ENCODE measurements at places on chromosomes 7 and 10. TPM values are rescaled to one million over a fixed set of nuclear protein-coding genes. Genes with fewer than 3 reads are reported as not detected.

THAP5 gene
- total RNA-seq, result 35.6 TPM

HOXA3 gene
- total RNA-seq, result 16.0 TPM

GNGT1 gene
- total RNA-seq, result 0.70 TPM

AKR1C4 gene
- total RNA-seq, result not detected

SFTPA2 gene
- total RNA-seq, result 0.94 TPM

GDF10 gene
- 1.5 TPM for total RNA-seq

MRLN gene
- not detected for total RNA-seq

SRRM3 gene
- total RNA-seq, result 2.3 TPM

MCM10 gene
- total RNA-seq, result 1.6 TPM

IGFBP3 gene
- total RNA-seq, result 445 TPM

RPEL1 gene
- not detected for total RNA-seq

KCND2 gene
- 4.9 TPM for total RNA-seq

MBLAC1 gene
- 1.5 TPM for total RNA-seq

CALY gene
- not detected for total RNA-seq

PRKAR2B gene
- total RNA-seq, result 22.8 TPM

ITGB8 gene
- total RNA-seq, result 48.5 TPM

FOXI2 gene
- 1.1 TPM for total RNA-seq

TEX47 gene
- total RNA-seq, result not detected

ASB10 gene
- total RNA-seq, result not detected

ANKRD30A gene
- not detected for total RNA-seq

AKR1D1 gene
- not detected for total RNA-seq

PRF1 gene
- 4.1 TPM for total RNA-seq

DMBT1 gene
- total RNA-seq, result 1.5 TPM

FAM13C gene
- 26.6 TPM for total RNA-seq

GPR85 gene
- 2.8 TPM for total RNA-seq

RUFY2 gene
- total RNA-seq, result 43.6 TPM

GRM3 gene
- not detected for total RNA-seq

ATP5F1C gene
- 273 TPM for total RNA-seq

CISD1 gene
- total RNA-seq, result 23.2 TPM

UCMA gene
- not detected for total RNA-seq

GATA3 gene
- total RNA-seq, result 310 TPM

SEM1 gene
- 50.3 TPM for total RNA-seq

LLCFC1 gene
- total RNA-seq, result not detected

FAM170B gene
- total RNA-seq, result not detected

GPER1 gene
- total RNA-seq, result 3.4 TPM

PFKFB3 gene
- total RNA-seq, result 62.2 TPM

PDZD7 gene
- total RNA-seq, result 0.18 TPM

SH3PXD2A gene
- 50.3 TPM for total RNA-seq

KNDC1 gene
- 2.2 TPM for total RNA-seq

SLC18A3 gene
- not detected for total RNA-seq

AKAP9 gene
- total RNA-seq, result 88.2 TPM

LEP gene
- total RNA-seq, result 0.89 TPM

ABI1 gene
- 69.2 TPM for total RNA-seq

ABCA13 gene
- 5.2 TPM for total RNA-seq

MKI67 gene
- total RNA-seq, result 2.6 TPM

DLX5 gene
- not detected for total RNA-seq

CAV2 gene
- 64.4 TPM for total RNA-seq

CRHR2 gene
- 0.34 TPM for total RNA-seq

CLIP2 gene
- 20.0 TPM for total RNA-seq

PIK3AP1 gene
- 3.3 TPM for total RNA-seq

TMEM229A gene
- total RNA-seq, result 0.42 TPM
